ENCODE measurements at places on chromosomes 7 and 10. TPM values are rescaled to one million over a fixed set of nuclear protein-coding genes. Genes with fewer than 3 reads are reported as not detected.

Gene GPR85
- 7.2 TPM for total RNA-seq

Gene RSU1
- 100 TPM for total RNA-seq

Gene KAZALD1
- 30.1 TPM for total RNA-seq

DNA sequence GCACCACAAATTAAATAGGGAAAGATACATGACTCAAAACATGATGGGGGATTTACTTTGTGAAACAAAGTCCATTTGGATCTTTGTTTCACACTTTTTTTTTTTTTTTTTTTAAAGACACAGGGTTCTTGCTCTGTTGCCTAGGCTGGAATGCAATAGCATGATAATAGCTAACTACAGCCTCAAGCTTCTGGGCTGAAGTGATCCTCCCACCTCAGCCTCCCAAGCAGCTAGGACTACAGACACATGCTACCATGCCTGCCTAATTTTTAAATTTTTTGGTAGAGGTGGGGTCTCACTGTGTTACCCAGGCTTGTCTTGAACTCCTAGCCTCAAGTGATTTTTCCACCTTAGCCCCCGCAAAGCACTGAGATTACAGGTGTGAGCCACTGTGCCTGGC is 172.6 kb upstream of the KLF14 start:
- peaks cover 72% of the 10 kb centered on the region for H3K36me3 ChIP-seq
- H3K27me3 ChIP-seq, result no peaks in the 10 kb centered on the region
- H3K27ac ChIP-seq, result peak overlapping the region; percentile 99
- H3K4me1 ChIP-seq, result peaks cover 76% of the 10 kb centered on the region
- no peak overlapping the region for H3K4me3 ChIP-seq

- H3K27ac ChIP-seq, result no peak overlapping the region
- H3K27me3 ChIP-seq, result peaks cover under 1% of the 10 kb centered on the region
- no peaks in the 10 kb centered on the region for H3K4me1 ChIP-seq
- DNase-seq, result no peak
- H3K36me3 ChIP-seq, result no peaks in the 10 kb centered on the region
Measured at GRCh38 chr10:59635502-59636290, 74.0 kb downstream of the SLC16A9 start.

Gene GDF2
- not detected for total RNA-seq

DNA sequence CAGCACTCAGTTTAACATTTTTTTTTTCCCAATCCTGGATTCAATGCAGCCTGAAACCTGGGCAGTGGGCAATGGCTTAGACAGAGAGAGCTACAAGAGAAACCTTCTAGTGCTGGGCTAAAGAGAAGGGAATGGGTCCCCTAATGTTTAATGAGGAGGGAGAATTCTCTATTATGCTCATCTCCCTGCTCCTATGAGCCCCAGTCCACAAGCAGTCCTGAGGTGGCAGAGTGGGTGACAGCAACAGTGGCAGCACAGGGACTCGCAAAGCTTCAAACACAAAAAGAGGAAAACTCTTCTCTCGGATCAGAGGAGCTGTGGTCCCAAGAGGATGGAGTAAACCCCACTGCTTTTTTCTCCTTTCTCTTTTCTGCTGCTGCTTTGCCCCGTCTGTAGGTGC is 36.5 kb downstream of the COBL start:
- no peaks in the 10 kb centered on the region for H3K27me3 ChIP-seq
- no peak overlapping the region for H3K27ac ChIP-seq
- DNase-seq, result no peak
- no peaks in the 10 kb centered on the region for H3K36me3 ChIP-seq

Gene ADRB1
- total RNA-seq, result not detected

DNA sequence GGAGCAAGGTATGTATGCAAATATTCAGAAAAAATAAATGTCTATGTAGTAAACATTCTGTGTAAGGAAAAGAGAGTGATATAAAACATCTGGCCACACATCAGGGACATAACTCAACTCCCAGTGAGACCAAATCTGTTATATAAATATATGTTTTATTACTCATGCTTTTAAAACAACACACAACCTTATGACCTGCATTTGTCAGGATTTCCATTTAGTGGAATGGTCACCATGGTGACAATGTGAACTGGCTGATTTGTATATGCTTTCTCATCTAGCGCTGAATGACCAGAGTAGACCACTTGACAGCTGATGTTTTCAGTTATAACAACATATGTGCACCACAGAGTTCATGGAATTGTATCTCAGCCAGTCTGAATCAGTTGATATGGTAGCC is 551.7 kb downstream of the HTR7 start:
- H3K36me3 ChIP-seq, result no peaks in the 10 kb centered on the region
- H3K4me3 ChIP-seq, result no peak overlapping the region
- DNase-seq, result peak; percentile 70
- no peaks in the 10 kb centered on the region for H3K27me3 ChIP-seq
- H3K27ac ChIP-seq, result peak overlapping the region; percentile 57
- H3K4me1 ChIP-seq, result peaks cover 9% of the 10 kb centered on the region

Gene LGI1
- total RNA-seq, result 0.29 TPM

- no peaks in the 10 kb centered on the region for H3K36me3 ChIP-seq
- H3K27me3 ChIP-seq, result no peaks in the 10 kb centered on the region
- H3K4me3 ChIP-seq, result no peak overlapping the region
- peak; percentile 29 for DNase-seq
- H3K4me1 ChIP-seq, result peaks cover 11% of the 10 kb centered on the region
Measured at GRCh38 chr7:66078067-66078466, 2.4 kb downstream of the ASL start.

Gene AGR2
- total RNA-seq, result not detected

DNA sequence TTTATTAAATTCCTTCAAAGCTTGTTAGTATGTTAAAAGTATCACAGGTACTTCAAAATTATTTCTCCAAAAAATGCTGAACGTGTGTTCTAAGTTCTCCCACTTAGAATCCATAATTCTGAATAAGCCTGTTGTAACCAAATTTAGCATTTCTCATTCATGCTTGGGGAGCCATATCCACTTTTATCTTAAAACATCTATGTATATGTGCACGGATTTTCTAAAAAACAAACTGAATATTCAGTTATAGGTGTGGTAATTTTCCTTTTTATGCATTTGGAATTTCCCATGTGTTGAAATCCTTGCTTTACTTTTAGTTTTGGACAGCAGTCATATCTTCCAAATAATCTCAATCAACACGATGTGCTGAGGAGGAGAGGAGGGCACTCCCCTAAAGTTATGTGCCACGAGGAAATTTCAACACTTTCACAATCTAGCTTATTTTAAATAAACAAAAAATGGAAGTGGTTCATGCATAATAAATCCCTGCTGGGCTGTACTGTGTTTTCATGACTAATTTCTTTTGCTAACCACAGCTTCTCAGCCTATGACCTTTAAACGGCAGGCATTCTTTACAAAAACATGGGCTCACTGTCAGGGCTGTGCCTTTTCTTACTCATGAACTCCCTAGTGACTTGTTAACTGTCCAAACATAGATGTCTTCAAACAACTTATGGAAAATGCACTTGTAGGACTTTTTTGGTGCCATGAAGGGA is 380.3 kb upstream of the SEMA3C start:
- no peaks in the 10 kb centered on the region for H3K36me3 ChIP-seq
- no peaks in the 10 kb centered on the region for H3K27me3 ChIP-seq
- peak; percentile 91 for DNase-seq
- peak overlapping the region; percentile 64 for H3K27ac ChIP-seq
- H3K4me1 ChIP-seq, result peaks cover 38% of the 10 kb centered on the region

DNA sequence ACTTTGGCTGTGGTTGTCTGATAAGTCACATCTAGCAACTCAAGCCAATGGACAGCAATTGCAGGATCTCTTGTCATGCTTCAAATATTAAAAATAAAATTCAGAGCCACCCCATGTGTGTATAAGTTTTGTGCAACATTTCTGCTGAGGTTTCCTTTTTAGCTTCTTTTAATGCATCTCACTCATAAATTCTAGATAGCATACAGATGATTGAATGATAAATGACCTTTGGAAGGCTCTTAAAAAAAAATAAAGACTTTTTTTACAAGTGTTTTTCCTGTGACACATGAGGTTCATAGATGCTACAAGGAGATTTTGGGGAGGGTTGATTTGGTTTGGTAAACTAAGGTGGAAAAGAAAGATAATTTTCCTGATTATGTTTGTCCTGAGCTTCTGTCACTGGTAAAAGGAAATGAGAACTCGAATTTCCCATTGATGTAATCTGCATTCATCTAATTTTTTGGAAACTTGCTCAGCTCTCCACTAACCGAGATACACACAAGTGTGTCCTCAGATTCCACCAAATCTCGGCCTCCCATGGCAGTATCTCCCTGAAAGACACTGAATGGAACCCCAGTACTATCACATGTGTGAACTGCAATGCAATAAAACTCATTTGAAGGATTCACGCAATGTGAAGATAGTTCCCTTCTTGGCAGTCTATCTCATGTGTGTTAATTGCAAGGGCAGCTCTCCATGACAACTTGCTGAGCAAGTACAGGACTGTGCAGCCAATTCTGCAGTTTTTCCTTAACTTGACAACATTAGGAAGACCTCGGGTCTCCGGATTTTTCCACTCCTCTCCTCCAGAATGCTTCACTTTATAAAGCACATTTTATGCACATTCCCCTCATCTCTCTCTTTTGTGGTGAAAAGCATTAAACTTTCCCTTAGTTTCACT is 185.4 kb upstream of the PFKP start:
- H3K4me1 ChIP-seq, result no peaks in the 10 kb centered on the region
- no peaks in the 10 kb centered on the region for H3K36me3 ChIP-seq
- H3K27ac ChIP-seq, result no peak overlapping the region
- no peak overlapping the region for H3K4me3 ChIP-seq
- H3K27me3 ChIP-seq, result no peaks in the 10 kb centered on the region
- DNase-seq, result no peak

Gene C10orf62
- 0.36 TPM for total RNA-seq

Gene PLEKHA8
- 13.8 TPM for total RNA-seq

Gene WEE2
- not detected for total RNA-seq

DNA sequence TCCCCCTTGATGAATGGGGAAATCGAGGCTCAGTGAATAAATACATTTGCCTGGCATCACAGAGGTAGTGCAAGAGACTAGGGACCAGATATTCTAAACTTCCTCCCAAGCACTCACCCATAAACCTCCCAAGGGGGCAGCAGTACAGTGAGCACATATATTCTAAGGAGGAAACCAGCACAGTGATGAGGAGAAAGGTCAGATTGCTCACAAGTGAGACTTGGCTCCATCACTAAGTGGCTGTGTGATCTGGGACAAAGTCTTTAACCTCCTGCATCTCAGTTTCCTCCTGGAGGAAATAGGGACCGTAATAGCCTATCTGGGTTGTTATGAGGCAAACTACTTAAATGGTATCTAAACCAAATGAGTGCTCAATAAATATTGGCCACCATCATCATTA is 4.3 kb downstream of the PLXNA4 start:
- DNase-seq, result no peak
- peaks cover 3% of the 10 kb centered on the region for H3K4me1 ChIP-seq
- no peaks in the 10 kb centered on the region for H3K36me3 ChIP-seq
- no peak overlapping the region for H3K27ac ChIP-seq

Gene PLEKHS1
- total RNA-seq, result not detected

Gene SLF2
- 43.0 TPM for total RNA-seq

- DNase-seq, result no peak
- no peak overlapping the region for H3K4me3 ChIP-seq
- H3K4me1 ChIP-seq, result peaks cover 18% of the 10 kb centered on the region
- no peaks in the 10 kb centered on the region for H3K27me3 ChIP-seq
Measured at GRCh38 chr10:126075009-126075408, 178.6 kb downstream of the FANK1 start.

DNA sequence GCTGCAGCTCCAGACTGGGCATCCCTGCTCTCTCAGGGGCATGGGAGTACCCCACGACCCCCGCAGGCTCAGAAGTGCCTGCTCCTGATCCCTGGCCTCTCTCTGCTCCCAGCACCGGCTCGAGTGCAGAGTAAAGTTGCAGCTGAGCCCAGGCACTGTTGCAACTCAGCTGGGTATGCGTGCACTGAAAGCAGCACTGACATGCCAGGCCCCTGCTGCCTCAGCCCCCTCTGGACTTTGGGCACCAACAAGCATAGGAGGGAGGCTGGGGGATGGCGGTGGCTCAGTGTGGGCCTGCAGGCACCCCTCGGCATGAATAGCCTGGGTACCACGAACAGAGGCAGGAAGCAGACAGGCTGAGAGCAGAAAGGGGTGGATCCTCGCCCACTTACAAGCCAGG is 295.3 kb downstream of the GRM8 start:
- H3K36me3 ChIP-seq, result no peaks in the 10 kb centered on the region
- no peaks in the 10 kb centered on the region for H3K27me3 ChIP-seq
- no peaks in the 10 kb centered on the region for H3K4me1 ChIP-seq
- no peak for DNase-seq

DNA sequence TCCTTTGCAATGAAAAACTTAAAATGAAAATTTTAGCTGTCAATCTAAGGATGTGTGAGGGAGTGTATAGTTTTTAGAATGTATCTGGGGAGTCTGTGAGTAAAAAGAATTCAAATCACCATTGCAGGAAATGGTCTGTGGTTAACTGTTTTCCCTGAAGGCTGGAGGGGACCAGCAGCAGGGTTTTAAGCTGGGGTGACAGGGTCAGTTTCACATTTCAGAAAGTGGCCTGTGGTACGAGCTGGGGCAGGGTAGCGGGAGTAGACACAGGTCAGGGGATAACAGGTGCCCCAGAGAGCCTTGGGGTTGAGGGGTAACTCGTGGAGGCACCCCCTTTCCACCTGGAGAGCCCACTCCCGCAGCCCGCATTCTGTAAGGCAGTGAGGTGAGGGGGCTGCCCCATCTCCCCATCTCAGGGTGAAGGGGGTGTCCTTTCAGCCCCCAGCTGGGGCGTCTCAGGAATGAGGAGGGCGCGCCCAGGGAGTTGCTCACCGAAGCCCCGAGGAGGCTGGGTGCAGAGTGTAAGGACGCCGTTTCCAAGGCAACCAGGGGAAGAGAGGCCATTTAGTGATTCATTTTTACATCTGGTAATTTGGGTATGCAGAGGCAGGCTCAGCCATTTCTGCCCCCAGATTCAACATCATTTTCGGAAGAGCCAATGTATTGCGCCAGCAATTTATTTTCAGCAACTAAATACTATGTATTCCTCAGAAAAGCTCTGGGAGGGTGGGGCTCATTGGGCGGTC is 168.9 kb downstream of the SLIT1 start:
- peaks cover 9% of the 10 kb centered on the region for H3K4me1 ChIP-seq
- no peak overlapping the region for H3K4me3 ChIP-seq
- H3K27me3 ChIP-seq, result no peaks in the 10 kb centered on the region
- no peak for DNase-seq
- H3K27ac ChIP-seq, result no peak overlapping the region

All from osteoblast (primary cell).